ENCODE measurements at places on chromosomes 13 and 19.

- DNase-seq, result no peak
Measured at GRCh38 chr19:48354332-48354992, 9.3 kb downstream of the TMEM143 start.

- no peak for DNase-seq
Measured at GRCh38 chr13:60689571-60689970, 292.6 kb downstream of the TDRD3 start.

- peak; percentile 59 for DNase-seq
Measured at GRCh38 chr19:35044317-35045117, 3.0 kb downstream of the HPN start.

- no peak for DNase-seq
Measured at GRCh38 chr13:42611086-42611779, 37.3 kb downstream of the TNFSF11 start.

DNA sequence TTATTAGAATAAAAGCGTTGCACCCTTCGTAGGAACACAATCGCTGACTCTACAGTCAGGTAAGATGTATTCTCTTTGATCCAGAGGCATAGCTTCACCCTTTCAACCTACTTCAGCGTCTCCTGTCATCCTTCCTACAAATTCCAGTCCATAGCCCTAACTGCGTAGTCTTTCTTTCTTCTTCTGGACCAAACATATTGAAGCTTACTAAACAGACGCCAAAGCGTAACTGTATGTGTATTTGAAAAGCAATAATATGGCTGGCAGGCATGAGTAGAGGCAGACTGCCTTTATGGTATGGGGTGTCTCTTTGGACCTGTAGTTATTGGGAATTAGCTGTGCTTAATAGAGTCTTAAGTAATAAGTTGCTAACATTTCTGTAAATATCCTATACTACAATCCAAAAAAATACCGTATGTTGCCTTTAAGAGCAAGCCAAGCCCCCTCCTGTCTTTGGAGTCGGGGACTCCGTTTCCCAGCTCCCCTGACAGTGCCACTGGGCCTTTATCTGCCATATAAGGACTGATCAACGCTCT lies 392 bp upstream of the ZNF548 start:
- DNase-seq, result no peak

GRCh38 chr13:21435687-21436151 lies 23.4 kb downstream of the ZDHHC20 start:
- DNase-seq, result peak; percentile 79

DNA sequence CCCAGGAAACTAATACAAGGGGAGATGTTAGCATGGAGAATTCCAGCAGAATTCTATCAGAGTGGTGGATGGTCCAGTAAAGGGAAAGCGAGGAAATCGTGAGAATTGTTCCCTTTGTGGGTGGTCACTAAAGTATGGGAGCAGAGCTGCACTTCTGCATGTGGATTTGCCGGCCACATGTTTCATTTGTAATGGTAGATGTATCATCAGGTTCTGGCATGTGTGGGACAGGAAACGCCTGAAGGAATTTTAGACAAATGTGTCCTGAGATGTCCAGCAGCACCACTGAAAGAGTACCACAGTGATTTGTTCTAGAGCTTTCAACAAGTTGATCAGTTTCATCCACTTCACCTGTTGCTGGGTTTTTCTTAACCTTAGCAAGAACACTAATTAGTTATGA lies 308.4 kb downstream of the SHISA2 start:
- DNase-seq, result no peak

GRCh38 chr13:94173312-94173854 lies 306.1 kb downstream of the DCT start:
- no peak for DNase-seq

DNA sequence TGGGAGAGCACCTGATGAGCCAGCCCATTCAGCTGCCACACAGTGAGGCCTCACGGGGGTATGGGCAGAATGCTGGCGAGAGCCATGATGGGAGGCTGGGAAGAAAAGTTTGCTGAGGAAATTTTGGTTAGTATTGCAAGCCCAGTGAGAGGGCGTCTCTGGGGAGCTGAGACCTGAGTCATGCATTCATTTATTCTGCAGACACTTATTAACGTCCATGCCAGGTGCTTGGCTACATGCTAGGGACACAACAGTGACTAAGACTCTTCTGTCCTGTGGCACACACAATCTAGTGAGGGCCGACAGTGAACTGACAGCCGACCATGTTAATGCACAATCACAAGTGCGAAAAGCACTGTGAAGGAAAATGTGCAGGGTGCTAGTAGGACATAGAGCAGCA lies 27.2 kb downstream of the WDR62 start:
- no peak for DNase-seq

DNA sequence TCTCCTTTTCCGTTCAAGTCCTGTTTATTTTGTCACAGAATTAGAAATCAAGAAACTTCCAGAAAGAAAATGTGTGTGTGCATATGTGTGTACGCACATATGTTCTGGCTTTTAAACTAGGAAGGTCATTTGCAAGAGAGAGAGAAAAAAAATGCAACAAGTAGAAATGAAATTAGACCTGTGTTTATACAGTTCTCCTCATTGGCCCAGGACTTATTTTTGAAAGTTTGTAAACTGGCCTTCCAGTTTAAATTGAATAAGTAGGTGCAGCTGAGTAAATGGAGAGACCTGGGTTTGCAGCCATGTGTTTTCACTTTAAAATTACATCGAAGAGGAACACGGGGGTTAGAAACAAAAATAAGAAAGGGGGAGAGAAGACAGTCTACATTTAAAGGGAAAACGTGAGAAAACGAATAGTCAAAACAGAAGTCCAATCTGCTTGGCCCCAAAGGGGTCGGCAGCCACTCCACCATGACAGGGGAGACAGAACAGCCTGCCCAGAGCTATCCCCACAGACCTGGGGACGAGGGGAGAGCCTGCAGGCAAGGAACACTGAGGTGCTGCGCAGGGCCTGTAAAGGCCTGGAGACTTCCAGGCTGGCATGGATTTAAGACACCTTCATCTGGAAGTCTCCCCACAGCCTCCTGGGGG lies 216.8 kb upstream of the MAB21L1 start:
- DNase-seq, result no peak

DNA sequence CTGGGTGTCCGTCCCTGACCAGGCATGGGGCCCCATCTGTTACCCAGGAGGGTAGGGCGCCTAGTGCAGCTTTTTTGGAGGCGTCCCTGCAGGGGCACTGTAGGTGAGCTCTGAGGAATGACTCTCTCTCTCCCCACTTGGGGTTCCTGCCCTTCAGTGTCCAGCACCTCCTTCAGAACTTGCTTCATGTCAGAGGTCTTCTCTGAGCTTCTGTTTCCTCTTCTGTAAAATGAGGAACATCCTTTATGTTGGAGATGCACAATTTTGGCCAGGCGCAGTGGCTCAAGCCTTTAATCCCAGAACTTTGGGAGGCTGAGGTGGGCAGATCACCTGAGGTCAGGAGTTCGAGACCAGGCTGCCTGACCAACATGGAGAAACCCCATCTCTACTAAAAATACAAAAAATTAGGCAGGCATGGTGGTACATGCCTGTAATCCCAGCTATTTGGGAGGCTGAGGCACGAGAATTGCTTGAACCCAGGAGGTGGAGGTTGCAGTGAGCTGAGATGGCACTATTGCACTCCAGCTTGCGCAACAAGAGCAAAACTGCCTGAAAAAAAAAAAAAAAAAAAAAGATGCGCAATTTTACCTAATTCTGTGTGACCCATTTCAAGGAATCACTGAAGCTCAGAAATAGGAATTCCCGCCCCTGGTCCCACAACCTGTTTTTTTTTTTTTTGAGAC lies 15.2 kb upstream of the PIK3R2 start:
- no peak for DNase-seq

- DNase-seq, result no peak
Measured at GRCh38 chr19:45150751-45151281, 10.0 kb downstream of the NKPD1 start.

DNA sequence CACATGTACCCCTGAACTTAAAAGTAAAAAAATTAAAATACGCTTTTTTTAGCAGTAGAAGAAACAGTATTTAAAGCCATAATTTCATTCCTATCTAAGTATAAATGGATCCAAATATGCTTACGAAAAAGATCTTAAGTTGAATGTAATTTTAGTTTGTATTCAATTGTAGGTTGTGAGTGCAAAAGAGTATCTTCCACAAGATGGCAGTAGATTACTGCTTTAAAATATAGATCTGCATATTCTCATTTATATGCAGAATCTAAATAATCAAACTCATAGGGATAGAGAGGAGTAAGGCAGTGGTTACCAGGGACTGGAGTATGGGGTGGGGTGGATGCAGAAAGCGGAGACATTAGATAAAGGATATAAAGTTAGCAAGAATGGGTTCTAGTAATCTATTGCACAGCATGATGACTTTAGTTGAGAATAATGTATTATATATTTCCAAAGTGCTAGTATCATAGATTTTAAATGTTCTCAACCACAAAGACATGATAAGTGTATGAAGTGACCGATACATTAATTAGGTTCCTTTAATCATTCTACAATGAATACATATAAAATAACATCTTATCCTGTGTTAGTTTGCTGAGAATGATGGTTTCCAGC lies 14.2 kb downstream of the OR7A17 start:
- peak; percentile 1 for DNase-seq

GRCh38 chr13:71879129-71879535 lies 12.1 kb upstream of the DACH1 start:
- no peak for DNase-seq

- no peak for DNase-seq
Measured at GRCh38 chr13:97639236-97639635, 205.3 kb downstream of the RAP2A start.

GRCh38 chr13:57353831-57354230 lies 186.8 kb downstream of the PRR20E start:
- DNase-seq, result no peak

DNA sequence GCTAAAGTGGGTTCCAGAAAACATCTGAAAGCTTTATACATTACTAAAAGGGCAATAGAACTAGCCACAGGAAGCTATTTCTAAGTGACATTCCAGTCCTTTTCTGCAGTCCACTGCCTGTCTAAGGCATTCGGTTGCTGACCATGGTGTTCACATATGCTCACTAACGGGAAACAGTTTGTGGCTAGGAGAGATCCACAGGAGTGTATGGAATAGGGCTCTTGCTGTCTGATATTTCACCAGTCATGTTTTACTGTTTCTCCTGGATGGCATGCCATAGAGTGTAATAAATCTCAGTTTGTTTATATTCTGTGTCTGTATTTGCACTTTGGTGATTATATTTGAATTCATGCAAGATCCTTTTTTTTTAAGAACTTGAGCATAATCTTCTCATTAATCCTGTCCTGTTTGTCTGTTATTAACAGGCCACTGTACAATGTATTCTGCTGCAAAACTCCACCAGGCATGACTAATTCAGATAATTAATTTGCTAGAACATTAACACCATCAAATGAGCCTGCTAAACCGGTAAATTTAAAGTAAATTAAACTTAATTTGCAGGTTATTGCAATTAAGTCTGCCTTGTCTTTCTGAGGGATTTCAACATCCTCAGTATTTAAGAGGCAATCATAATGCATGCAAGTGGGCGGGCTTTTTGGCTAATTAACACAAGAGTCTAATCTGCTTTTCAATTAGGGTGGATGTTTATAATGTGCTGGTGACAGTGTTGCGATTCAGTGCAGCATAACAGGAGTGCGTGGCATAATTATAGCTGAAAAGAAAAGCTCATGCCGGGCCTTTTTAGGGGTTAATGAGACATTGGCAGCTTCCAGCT lies 201.3 kb downstream of the POU4F1 start:
- no peak for DNase-seq

DNA sequence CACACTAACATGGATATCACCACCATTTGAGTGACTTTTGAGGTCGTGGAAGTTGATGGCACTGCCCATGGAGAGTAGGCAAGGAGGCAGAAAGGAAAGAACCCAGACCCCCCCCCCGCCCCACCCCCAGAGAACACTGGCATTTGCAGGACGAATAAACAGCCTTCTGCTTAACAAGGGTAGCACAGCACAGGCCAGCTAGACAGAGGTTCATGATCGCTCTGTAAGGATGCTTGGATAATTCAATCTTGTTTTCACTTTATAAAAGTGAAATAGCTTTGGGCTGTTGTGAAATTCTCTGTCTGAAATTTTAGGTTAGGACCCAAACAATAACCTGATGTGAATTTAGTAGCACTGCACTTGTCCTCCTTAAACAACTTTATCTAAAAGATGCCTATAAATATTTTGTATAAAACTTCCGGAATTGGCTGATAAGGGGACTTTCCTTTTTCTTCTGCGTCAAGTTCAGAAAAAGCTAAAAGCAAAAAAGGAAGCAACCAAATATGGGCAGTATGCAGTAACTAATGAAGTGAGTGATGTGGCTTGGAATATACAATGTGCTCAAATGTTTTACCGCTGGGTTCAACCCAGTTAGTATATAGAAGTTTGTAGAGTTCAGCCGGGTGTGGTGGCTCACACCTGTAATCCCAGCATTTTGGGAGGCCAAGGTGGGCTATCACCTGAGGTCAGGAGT lies 163.7 kb downstream of the SHISA2 start:
- DNase-seq, result no peak

- DNase-seq, result no peak
Measured at GRCh38 chr13:113431171-113431570, 22.1 kb downstream of the ADPRHL1 start.

DNA sequence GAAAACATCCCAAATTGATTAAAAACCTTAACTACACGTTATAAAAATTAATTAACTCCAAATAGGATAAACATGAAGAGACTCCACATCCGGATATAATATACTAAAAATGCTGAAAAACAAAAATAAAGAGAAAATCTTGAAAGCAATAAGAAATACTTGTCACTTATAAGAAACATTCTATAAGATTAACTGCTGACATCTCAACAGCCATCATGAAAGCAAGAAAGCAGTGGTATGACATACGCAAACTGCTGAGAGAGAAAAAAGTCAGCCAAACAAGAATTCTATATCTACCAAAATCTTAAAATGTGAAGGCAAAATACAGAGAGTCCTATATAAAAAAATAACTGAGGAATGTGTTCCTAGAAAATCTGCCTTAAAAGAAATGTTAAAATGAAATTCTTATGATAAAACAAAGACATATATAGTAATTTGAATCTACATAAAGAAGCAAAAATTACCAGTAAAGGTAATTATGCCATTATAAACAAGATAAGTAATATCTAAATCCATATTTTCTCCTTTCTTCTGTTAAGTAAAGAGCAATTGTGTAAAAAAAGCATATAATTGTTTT lies 1851.1 kb downstream of the PCDH9 start:
- DNase-seq, result no peak

DNA sequence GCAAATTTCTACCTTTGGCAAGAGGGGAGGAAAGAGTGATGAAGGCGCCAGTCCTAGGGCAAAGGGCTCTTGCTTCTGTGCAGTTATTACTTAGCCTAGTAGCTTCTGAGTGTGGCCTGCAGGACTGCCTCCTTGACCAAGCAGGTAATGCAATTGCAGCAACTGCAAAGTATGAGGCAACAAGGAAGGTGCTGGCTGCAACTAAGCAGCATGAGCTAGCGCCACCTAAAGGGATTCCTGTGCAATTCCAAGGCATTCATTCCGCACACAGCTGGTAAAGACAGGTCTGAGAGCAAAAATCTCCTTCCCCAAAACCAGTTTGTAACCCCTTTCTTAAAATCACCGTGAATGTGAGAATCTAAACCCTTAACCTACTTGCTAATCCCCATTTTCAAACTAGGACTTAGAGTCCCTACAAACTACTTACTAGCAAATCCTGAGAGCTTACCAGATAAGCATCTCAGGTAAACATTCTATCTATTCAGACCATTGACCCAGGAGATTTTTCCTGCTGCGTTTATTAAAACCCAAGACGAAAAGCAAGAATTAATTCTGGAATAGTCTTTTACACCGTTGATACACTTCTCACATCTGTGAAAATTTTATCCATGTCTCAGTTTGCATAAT lies 62.9 kb downstream of the DCT start:
- no peak for DNase-seq

All from CD4-positive, alpha-beta T cell treated with Interleukin-4 for 1 hour (primary cell).